ENCODE measurements at places on chromosomes 1 and 21. TPM values are rescaled to one million over a fixed set of nuclear protein-coding genes. Genes with fewer than 3 reads are reported as not detected.

DNA sequence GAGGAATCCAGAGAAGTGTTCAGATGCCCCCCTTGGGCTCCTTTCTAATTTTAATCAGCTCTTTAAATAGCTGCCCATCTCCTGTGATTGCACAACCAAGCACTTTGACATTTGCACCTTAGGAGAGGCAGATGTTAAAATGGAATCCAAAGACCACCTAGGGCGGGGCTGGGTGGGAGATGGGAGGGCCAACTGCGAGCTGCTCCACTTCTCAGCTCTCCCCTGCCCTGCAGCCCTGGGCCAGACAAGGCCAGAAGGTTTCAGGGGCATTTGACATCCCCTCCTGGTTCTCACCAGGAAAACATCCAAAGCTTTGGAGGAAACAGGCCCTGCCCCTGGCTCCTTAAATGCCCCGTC lies 106.9 kb downstream of the DHRS3 start:
- no peak for DNase-seq

KRTAP11-1 gene
- not detected for total RNA-seq

WLS gene
- total RNA-seq = 11.2 TPM

- DNase-seq = no peak
Observed at GRCh38 chr1:235004276-235004675, 124.4 kb downstream of the TOMM20 start.

GUCA2A gene
- not detected for total RNA-seq

GRCh38 chr1:225532240-225532944 lies 104.6 kb upstream of the LBR start:
- no peak for DNase-seq

PRDM16 gene
- total RNA-seq = 0.43 TPM

ANKRD65 gene
- 1.0 TPM for total RNA-seq

LDLRAD1 gene
- 0.63 TPM for total RNA-seq

NBPF4 gene
- total RNA-seq = not detected

- DNase-seq = no peak
Observed at GRCh38 chr1:75992312-75992711, 60.1 kb upstream of the ASB17 start.

GRCh38 chr1:228647523-228648444 lies 87.5 kb upstream of the RHOU start:
- DNase-seq = peak; percentile 51

- no peak for DNase-seq
Observed at GRCh38 chr1:15577691-15578090, 7.2 kb downstream of the AGMAT start.

- no peak for DNase-seq
Observed at GRCh38 chr1:43704838-43705237, 2.5 kb upstream of the ST3GAL3 start.

DNA sequence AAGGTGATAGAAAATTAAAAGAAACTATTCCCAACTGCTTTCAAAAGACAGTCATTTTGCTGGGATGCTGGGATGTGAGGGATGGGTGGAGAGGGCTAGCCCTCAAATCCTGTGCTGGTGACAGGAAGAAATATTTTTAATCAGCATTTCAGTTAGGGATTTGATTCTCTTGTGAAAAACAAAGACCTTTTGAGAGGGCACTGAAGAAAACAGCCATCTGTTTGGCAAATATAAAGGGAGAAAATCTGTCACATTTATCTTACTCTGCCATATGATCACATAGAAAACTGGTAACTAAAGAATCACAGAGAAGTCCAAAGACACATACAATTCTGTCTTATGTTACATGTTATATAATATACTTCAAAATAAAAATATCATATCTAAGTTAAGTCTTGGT lies 12.3 kb downstream of the STXBP3 start:
- no peak for DNase-seq

- no peak for DNase-seq
Observed at GRCh38 chr1:31633117-31633516, 11.6 kb downstream of the PEF1 start.

GRCh38 chr1:42319128-42319851 lies 15.7 kb downstream of the FOXJ3 start:
- no peak for DNase-seq

DNA sequence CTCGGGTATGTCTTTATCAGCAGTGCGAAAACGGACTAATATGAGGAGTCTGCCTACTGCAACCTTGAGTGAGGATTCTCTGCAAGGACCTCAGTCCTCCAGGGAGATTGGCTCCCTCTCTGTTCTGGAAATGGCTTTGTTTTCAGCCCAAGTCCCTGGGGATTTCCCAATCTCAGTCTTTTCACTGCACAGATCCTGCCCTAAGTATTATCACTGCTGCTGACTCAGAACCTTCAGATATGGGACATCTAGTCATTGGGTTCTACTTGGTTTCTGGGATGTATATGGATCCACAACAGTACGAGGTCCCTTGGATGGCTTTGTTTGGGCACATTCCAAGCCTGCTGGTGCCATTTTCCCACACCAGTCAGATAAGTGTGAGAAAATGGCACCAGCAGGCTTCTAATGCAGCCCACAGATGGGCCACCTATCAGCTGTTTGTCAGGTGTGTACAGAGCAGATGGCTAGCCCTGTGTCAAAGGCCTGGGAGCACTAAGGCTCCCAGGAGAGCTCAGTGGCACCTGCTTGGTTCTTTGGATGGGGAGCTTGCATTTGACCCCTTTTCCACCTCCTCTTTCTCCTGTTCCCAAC lies 27.4 kb downstream of the ELF3 start:
- DNase-seq = no peak

OR14K1 gene
- not detected for total RNA-seq

KRTAP7-1 gene
- total RNA-seq = not detected

CD48 gene
- total RNA-seq = 1.2 TPM

DNA sequence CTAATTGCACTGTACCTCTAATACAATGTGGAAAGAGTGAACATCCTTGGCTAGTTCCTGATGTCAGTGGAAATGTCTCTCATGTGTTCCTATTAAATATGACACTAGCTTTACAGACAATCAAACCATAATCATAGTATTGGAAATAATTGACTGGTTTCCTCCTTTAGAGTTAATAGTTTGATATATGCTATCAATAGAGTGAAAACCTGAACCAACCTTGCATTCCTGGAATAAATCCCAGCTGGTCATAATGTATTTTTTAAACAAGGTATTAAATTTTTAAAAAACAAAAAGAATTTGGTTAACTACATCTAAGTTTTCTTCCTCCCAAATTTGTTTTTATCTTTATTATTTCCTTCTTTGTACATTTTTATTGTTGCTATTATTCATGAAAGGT lies 226.1 kb downstream of the SLC45A1 start:
- DNase-seq = no peak

DNA sequence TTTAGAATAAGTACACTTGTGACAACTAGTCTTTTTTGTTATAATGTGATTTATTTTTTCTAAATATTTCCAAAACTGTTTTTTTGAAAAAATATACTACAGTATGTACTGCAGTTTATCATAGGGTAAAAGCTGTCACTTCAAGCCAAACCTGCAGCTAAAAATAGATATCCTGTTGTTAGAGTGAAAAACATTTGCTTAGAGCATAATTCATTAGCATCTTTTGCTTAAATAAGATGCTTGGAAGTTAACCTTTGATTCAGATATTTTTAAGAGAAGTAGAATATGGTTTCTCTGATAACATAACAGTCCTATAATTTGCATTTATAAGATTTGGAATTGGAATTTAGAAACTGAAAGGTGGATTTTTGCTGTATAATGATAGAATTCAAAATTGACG lies 21.5 kb downstream of the PRKACB start:
- DNase-seq = no peak

TTC24 gene
- total RNA-seq = not detected

EPS8L3 gene
- 0.15 TPM for total RNA-seq

DNA sequence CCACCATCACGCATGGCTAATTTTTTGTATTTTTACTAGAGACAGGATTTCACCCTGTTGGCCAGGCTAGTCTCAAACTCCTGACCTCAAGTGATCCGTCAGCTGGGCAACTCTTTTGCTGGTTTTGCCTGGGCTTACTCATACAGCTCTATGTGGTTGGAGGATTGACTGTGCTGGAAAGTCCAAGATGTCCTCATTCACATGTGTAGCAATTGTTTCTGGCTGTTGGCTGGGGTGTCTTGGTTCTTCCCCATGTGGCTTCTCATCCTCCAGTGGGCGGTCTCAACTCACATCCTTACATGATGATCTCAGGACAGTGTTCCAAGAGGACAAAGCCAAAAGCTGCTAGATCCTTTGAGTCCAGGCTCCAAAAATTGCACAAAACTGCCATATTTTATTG lies 53.3 kb downstream of the TEX35 start:
- DNase-seq = no peak

GRCh38 chr1:65964123-65964522 lies 171.4 kb downstream of the PDE4B start:
- DNase-seq = no peak

- no peak for DNase-seq
Observed at GRCh38 chr1:86069757-86070145, 86.8 kb downstream of the COL24A1 start.

- DNase-seq = no peak
Observed at GRCh38 chr1:220810963-220811362, 24.2 kb downstream of the MTARC1 start.

DNA sequence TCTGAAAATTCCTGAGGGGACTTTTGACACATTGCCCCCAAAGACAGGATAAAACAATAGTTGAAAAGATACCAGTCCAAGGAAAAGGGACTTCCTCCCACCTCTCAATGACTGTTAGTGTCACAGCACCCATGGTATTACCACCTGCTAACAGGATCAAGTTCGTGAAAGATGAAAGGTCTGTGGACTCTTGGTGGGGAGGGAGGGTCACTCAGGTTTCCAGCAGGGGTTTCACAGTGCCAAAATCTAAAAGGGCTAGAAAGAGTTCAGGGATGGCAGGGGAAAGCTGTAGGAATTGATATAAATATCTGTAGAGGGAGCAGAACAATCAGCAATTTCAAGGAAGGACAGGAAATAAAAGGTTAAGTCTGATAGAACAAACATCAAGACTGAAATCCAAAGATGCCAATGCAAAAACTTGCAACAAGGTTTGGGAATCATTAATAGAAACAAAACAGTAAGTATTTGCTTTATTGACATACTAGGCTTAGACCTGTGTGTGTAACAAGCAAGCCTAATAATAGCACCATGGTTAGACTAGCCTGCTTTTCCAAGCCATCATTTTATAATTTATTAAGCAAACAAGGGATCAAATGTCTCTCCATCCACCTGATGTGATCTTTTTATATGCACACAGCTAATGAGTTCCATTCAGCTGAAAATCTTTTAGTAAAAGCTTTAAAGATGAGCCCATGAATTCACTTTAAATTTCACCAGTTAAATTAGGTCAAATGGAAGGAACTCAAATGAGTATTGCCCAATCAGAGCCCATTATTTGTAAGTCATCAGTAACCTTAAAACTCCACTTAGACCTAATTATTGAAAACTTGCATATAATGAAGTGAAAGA lies 3.7 kb downstream of the MCL1 start:
- DNase-seq = no peak

BRDT gene
- not detected for total RNA-seq

GRCh38 chr1:151048645-151049032 lies 1.1 kb downstream of the C1orf56 start:
- no peak for DNase-seq

CLDN17 gene
- not detected for total RNA-seq

- DNase-seq = no peak
Observed at GRCh38 chr21:32867597-32867996, 96.0 kb upstream of the PAXBP1 start.

DNA sequence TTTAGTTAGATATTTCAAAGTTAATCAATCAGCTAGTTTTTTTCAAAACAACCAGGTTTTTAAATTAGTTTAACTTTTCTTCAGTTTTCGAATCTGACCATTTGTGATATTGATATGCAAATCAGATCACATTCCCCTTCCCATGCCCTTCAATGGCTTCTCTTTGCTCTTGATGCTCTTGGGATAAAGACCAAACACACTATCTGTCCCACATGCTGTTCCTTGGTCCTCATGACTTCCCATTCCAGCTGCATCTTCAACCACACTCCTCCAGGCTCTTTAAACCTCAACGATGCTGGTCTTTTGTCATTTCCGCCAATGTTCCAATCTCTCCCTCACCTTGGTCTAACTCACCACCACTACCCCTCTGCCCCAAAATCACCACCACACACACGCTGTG lies 285.8 kb downstream of the LMX1A start:
- DNase-seq = no peak

DNA sequence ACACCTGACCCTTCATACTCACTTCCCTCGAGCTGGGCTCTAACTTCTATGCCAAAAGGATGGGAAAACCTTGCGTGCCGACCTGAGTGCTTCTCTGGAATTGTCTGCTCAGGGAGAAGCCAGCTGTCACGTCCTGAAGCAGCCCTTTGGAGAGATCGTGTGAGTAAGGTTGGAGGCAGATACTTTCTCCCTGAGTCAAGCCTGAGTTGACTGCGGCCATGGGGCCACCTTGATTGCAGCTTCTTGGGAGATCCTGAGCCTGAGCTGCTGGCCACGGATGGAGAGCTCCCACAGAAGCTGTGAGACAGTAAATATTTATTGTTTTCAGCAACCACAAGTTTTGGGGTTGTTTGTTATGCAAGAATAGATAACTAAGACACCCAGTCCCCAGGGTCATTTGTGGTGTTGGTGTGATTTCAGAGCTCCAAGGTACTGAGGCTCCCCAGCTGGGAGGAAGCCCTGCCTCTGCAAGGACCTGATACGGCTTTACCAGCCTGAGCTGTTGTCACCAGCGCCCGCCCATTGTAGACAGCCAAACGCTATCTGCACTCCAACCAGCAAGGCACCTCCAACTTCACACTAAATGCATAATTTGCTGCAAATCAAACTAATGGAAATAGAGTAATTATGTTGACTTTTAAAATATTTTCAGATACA lies 531.6 kb downstream of the PTPRU start:
- no peak for DNase-seq

DNA sequence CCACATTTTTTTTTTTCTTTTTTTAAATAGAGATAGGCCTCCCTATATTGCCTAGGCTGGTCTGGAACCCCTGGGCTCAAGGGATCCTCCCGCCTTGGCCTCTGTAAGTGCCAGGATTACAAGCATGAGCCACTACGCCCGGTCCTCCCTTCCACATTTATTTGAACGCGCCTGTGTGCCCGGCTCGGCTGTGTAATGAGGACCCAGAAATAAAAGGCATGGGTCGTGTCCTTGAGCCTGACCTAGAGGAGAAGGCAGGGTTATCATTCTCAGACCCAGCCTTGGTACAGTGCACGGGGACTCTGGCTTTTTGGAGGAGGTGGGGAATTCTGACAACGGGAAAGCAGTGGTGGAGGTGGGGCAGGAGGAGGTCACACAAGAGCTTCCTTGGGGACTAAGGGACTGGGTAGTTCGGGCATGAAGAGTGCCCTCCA lies 841 bp downstream of the CENPF start:
- no peak for DNase-seq

- DNase-seq = no peak
Observed at GRCh38 chr1:234199476-234200127, 173.7 kb upstream of the COA6 start.

TAS1R1 gene
- total RNA-seq = 0.05 TPM

- DNase-seq = no peak
Observed at GRCh38 chr1:185291159-185291558, 25.9 kb downstream of the IVNS1ABP start.
